ENCODE measurements at places on chromosomes 2 and 18. TPM values are rescaled to one million over a fixed set of nuclear protein-coding genes. Genes with fewer than 3 reads are reported as not detected.

The CASP10 gene
- 5.5 TPM for total RNA-seq

The COL6A3 gene
- 482 TPM for total RNA-seq

The INHBB gene
- not detected for total RNA-seq

The CRACDL gene
- not detected for total RNA-seq

The SNTG2 gene
- not detected for total RNA-seq

The EN1 gene
- not detected for total RNA-seq

The CPO gene
- not detected for total RNA-seq

The C1QL2 gene
- total RNA-seq, result not detected

The SPP2 gene
- not detected for total RNA-seq

The ELOA2 gene
- total RNA-seq, result not detected

The DSC1 gene
- total RNA-seq, result not detected

The STARD6 gene
- not detected for total RNA-seq

The CHN1 gene
- 153 TPM for total RNA-seq

The D2HGDH gene
- total RNA-seq, result 22.8 TPM

The COLEC11 gene
- 1.1 TPM for total RNA-seq

The CCDC121 gene
- 0.88 TPM for total RNA-seq

The SPATA3 gene
- not detected for total RNA-seq

The RND3 gene
- 269 TPM for total RNA-seq

The GMPPA gene
- 70.0 TPM for total RNA-seq

The SDC1 gene
- 7.9 TPM for total RNA-seq

The ANKRD30BL gene
- 0.14 TPM for total RNA-seq

The KCNIP3 gene
- 0.57 TPM for total RNA-seq

The C2orf76 gene
- 6.7 TPM for total RNA-seq

The RESP18 gene
- not detected for total RNA-seq

The ASTL gene
- not detected for total RNA-seq
